ENCODE measurements at places on chromosomes 3 and 15. TPM values are rescaled to one million over a fixed set of nuclear protein-coding genes. Genes with fewer than 3 reads are reported as not detected.
A peak's percentile ranks its signal among the peaks of the same experiment; 100 is the strongest.

The CAMKV gene
- total RNA-seq: not detected

The UBAP1L gene
- total RNA-seq: 0.38 TPM

The CDHR4 gene
- total RNA-seq: not detected

The CCR8 gene
- total RNA-seq: not detected

The PLA2G4B gene
- 2.7 TPM for total RNA-seq

The GOLGA8T gene
- not detected for total RNA-seq

The TMC3 gene
- total RNA-seq: not detected

The SLC28A2 gene
- not detected for total RNA-seq

The DOCK3 gene
- total RNA-seq: 0.29 TPM

GRCh38 chr3:18438586-18438985 is 13.4 kb upstream of the SATB1 start:
- no peak for DNase-seq

GRCh38 chr3:23263796-23264195 is 60.7 kb downstream of the UBE2E2 start:
- DNase-seq: no peak

DNA sequence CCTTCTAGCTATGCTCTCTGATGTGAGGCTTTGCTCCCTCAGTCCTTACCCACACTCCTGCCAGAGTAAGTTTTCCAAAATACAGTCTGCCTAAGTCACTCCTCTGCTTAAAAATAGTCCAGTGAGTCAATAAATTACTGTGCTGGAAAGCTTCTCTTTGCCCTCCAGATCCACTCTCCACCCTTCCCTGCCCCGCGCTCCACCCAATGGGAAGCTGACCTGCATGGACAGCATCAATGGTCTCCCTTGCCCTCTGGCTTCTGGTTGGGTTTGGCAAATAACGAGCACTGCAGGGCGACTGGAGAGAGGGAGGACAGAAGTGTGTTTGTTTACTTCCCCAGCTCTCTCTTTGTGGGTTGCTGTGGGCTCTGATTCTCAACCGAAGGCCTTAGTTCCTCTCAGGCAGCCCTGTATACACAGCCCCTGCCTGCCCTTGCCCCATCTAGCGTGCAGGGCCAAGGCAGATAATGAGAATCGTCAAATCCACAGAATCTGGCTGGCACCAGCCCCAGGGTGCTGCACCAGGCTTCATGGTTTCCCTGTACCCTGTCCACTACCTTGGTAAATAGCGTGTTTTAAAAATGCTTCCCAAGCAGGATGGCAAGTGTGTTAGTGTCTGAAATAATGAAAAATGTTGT is 110.4 kb downstream of the ADAMTSL3 start:
- no peak for DNase-seq

GRCh38 chr3:176692966-176693785 is 504.1 kb downstream of the TBL1XR1 start:
- no peak for DNase-seq

GRCh38 chr15:80549191-80549590 is 145.0 kb downstream of the ARNT2 start:
- DNase-seq: no peak

GRCh38 chr15:39511916-39512260 is 69.0 kb upstream of the THBS1 start:
- peak; percentile 50 for DNase-seq

DNA sequence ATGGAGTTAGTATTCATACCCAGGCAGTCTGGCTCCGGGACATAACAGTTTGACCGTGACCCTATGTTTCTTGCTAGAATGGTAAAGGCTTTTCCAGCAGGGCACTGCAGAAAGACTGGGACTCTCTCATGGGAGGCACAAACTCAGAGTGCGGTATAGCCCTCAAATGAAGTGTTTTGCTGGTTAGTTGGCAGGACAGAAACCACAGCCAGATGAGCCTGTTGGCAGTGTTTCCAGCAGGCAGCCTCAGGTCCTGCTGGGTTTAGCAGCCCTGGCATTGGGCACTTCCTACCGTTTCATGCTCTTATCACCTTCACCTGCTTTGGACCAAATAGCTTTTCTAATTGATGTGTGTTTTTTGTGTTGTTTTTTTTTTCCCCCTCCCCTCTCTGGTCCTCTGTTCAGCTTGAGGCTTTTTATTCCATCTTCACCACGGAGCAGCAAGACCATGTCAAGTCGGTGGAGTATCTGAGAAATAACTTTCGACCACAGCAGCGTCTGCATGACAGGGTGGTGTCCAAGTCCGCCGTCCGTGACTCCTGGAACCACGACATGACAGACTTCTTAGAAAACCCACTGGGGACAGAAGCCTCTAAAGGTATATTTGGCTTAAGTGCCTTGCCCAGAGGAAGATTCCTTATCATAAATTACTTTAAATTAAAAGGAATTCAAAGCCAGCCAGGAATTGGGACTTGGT is 205.6 kb downstream of the FEZF2 start:
- DNase-seq: no peak

GRCh38 chr3:54951405-54951804 is 23.5 kb upstream of the LRTM1 start:
- DNase-seq: peak; percentile 54

GRCh38 chr15:62147551-62147950 is 17.5 kb downstream of the C2CD4B start:
- DNase-seq: no peak

- DNase-seq: no peak
Measured at GRCh38 chr15:80785335-80785734, 6.2 kb downstream of the CEMIP start.

- no peak for DNase-seq
Measured at GRCh38 chr15:75170711-75171341, 30.9 kb upstream of the C15orf39 start.

DNA sequence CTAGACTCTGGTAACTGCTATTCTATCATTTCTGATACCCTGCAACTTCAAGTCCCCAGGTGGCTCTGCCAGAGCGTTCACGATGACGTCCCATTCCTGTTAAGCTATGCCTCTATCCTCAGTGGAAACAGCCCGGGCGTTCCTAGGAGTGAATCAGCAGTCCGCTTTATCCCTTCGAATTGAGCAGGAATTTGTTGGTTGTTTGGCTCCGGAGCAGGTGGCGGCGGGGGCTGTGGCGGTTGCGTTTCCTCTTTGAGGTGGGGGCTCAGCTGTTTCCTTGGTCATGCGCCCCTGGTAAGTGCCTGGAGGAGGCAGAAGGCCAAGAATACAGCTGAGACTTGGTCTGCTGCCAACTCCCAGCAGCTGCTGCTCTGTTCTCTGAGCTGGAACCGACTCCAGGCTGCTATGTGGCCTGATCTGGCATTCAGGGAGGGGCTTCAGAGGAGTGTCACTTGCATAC is 25.2 kb downstream of the ARPP21 start:
- DNase-seq: no peak

DNA sequence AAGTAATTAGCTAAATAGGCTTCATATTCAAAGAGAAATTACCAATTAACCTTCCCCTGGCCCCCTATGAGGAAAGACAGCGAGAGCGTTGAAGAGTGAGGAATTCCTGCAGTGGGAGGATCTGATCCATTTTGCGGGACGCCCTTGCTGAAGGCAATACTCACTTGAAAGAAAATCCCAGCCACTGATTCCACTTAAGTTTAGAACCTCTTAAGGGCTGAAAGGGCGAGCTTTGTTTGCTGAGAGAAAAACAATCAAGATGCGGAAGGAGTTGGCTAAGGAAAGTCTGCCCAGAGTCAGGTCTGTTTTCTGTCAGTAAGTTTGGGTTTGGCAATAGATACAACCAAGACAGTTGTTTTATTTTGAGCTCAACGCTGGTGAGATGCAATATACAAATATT is 102.8 kb upstream of the GBE1 start:
- DNase-seq: no peak

All from SJSA1 (cell line).